ENCODE measurements at places on chromosomes 3 and 15.
A peak's percentile ranks its signal among the peaks of the same experiment; 100 is the strongest.

DNA sequence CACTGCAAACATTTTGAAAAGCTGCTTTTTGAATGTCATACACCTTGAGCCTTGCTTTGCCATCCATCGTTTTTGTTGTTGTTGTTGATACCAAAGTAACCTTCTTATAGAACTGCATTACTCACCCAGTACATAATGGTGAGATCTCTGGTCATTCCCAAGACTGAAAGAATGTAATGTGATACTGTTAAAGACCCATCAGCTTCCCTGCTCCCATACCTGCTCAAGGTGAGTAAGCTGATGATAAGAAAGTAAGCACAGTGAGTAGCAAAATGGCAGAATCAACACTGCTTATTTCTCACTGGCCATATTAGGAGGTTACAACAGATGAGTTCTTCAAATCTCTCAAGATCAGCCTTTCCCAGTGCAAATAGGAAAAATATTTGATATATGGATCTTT is 89.8 kb downstream of the CADPS start:
- no peak for DNase-seq

DNA sequence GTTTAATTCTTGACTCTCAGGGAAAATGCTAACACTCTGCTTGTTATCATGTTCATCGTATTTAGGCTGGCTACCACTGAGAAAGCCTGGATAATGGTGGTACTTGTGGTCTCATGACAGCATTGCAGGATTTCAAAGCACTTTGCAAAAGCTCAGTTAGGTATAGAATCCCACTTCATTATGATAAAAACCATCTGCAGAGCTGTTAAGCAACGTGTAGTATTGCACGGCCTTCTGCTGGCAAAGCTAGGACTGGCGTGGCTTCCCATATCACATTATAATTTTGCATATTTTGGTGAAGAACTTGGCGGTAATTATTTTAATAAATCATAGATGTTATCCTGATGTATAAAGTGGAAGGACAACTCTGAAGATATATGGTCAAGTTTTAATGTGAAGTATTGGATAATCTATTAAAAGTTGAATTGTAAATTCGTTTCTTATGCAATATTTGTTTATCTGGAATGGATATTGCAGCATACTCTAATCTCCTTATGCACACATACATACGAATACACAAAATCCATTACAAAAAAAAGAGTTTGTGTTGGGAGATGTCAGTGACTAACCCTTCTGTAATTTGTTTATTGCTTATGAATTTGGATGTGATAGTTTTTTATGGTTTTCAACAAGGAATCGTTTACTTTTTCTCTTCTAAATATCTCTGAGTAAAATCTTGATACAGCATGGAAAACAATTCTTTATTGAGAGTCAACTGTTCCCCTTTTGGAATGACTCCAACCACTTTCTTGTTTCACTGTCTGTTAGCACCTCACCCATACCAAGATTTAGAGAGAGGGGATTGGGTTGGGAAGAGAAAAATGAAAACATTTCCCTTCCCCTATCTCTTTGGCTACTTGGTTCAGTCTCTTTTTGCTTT is 9.2 kb downstream of the RAB8B start:
- DNase-seq: no peak

DNA sequence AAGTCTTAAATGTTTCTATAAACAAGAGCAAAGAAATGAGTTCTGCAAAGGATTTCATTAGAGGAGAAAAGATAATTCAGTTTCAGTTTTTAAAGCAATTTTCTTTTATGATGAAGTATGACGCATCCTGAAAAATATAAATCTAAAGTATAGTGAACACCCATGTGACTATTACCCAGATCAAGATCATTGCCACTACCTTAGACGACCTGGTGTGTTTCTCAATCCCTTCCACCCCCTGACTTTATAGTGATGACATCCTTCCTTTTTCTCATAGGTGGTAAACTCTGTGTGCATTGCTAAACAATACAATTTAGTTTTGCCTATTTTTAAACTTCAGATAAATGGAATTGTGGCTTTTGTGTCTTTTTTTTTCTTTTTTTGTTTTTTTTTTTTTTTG is 8.4 kb downstream of the STT3B start:
- no peak for DNase-seq

DNA sequence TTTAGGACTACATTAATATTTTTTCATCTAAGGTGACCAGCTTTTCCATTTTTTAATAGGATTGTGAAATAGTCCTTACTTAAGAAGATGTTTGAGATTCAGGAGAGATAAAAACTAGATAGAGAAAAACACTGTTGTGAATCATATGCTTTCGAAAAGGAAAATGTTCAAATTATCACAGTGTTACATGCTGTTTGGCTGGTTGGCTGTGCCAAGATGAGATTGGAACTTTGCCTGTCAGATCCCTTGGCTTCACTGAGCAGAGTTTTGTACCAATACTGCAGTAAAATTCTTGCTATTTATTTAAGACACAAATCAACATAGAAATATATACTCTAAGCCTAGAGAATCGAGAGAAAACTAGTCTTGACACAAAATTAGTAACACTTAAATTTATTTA is 117.2 kb downstream of the OXSM start:
- DNase-seq: no peak

GRCh38 chr3:132787616-132788300 is 65.5 kb upstream of the NPHP3 start:
- DNase-seq: peak; percentile 3

- DNase-seq: no peak
Observed at GRCh38 chr15:101641894-101642293, 10.3 kb downstream of the TM2D3 start.

DNA sequence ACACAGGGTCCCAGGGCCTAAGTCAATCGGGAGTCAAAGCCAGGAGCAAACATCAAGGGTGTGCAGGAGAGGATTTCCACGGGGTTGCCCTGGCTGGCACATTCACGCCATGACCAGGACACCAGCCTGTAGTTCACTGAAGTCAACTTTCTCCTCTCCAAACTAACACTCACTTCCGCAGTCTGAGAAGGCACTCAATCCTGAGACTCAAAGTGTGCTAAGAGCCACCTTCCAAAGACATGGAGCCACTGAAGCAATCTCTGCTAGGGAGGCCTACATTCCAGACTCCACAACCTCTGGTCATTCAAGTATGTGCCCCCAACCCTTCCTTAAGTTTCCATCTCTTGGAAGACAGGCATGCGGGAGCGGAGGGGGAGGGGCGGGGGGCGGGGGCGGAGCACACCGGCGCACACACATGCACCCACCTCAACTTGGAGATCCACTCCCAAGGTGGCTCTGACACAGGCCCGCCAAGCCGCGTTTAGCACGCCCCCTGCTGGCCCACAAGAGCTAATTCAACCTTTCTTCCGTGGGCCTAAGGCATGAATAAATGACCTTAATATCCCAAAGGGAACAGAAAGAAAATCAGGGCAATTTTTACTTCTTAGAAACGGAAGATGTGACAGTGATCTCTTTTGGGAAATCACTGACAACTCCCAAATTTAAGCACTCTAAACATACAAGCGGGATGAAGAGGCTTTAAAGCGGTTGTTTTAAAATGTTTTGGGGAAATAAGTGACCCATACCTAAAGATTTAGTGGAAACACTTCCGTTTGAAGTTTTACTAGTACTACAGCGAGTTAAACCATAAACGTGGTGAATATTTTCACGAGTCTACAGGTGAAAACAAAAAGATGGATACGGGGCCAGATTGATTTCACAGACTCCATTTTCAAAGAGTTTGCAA is 162.5 kb upstream of the CHRNA7 start:
- DNase-seq: peak; percentile 1

- DNase-seq: no peak
Observed at GRCh38 chr15:100190675-100191074, 151.1 kb downstream of the ADAMTS17 start.

GRCh38 chr3:73467211-73467610 is 157.5 kb downstream of the PDZRN3 start:
- DNase-seq: no peak

DNA sequence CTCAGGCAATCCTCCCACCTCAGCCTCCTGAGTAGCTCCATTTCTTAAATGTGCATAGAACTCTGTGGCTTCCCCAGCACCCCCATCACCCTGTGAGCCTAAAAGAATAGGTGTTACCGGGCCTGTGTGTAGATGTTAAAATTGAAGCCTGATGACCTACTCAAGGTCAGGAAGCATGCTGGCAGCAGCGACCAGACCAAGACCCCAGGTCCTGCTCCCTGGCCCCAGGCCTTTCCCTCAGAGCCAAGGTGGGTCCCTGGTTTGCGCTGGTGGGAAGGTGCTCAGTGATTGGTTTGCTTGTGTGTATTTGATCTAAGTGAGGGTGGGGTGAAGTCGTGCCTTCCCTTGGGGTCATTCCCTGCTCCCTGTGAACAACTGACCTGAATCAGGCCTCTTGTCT is 18.4 kb upstream of the CRABP1 start:
- no peak for DNase-seq

DNA sequence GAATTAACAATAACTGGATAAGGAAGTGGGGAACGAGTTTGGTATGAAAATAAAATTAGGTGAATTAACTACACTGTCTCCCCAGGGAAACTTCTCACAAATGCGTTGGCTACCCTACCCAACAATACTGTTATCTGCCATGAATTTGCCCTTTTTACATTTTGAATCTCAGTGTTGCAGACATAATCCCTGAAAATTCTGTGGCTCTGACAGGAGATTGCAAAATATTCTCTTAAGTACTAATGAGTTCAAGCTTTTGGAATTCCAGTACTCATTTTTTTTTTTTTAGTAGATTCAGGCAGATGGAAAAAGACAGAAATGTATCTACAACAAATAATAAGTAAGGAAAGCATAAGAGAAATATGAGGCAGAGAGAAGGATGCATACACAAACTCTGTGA is 332.6 kb downstream of the LSAMP start:
- no peak for DNase-seq

- DNase-seq: no peak
Observed at GRCh38 chr3:42493798-42494151, 8.7 kb upstream of the VIPR1 start.

DNA sequence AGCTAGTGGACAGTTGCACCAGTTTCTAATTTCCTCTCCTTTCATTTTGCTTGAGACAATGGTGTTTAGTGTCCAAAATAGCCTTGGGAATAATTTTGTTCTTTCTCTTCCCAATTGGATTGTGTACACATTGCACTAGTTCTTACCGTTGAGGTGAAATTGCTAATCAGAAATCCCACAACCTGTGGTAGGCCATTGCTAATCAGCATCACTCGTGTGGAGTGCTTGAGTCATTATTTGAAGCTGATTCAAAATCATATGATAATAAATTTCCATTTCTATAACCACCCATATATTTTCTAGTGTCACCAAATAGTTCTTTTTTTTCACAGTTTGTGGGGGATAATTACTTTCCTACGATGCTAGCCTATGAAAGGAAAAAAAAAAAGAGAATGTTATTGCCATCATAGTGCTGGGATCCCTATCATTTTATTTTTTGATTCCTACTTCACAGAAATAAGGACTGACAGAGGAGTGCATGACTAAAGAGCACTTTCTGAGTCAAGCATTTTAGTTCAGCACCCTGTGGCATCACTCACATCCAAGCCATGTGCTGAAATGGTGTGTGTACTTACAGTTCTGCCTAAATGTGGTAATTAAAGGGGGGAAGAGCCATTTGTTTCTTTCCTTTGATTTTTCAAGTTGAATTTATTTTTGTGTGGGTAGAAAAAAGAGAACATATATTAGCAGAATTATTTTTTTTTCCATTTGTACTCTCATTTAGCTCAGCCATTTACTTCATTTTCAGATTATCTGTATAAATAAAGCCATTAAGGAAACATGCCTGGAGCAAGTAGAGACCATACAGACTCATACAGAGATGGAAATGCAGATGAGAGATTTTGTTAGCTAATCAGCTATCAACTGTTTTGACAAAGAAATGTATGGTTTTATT is 108.0 kb upstream of the MEIS2 start:
- DNase-seq: no peak

- DNase-seq: no peak
Observed at GRCh38 chr3:153165261-153165681, 3.2 kb downstream of the RAP2B start.

GRCh38 chr3:188296761-188297612 is 143.0 kb downstream of the LPP start:
- DNase-seq: peak; percentile 85

GRCh38 chr3:172646439-172647015 is 64.3 kb downstream of the NCEH1 start:
- DNase-seq: peak; percentile 70

DNA sequence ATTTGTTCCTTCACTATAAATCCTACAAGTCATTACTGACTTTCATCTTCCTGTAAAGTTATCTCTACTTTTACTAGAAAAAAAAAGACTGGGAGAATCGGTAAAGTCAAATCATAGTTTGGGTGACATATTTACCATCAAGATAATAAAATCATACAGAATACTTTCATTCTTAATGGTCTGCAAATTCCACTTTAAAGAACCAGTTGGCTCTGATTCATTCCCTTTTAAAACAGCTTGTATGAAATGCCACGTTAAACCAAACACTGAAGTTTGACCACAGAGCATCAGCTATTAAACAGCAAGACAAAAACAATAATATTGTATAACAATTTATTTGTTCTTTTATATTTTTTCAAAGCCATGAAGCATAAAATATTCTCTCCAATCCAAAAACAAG is 100.7 kb downstream of the FBN1 start:
- DNase-seq: no peak

DNA sequence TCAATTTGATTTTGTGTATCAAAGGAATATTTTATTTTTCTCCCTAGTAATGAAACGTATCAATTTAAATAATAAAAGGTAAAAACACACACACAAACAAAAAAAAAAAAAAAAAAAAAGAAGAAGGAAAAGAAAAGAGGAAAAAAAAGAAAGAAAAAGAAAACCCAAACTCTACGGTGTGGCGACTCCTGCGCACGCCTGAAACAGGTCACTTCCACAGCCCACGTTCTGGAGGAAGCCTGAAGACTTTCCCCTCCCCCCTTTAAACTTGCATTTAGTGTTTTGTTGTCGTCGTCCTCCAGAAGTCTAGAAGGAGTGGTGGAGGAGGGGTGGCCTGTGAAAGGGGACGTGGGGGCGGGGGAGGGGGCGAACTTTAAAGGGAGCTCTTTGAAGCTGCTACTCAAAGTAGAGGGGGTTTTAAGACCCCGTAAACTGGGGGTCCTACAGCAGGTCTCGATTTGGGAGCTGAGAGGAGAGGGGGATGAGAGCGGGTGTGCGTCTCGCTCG is 2.3 kb upstream of the TLE3 start:
- DNase-seq: no peak

DNA sequence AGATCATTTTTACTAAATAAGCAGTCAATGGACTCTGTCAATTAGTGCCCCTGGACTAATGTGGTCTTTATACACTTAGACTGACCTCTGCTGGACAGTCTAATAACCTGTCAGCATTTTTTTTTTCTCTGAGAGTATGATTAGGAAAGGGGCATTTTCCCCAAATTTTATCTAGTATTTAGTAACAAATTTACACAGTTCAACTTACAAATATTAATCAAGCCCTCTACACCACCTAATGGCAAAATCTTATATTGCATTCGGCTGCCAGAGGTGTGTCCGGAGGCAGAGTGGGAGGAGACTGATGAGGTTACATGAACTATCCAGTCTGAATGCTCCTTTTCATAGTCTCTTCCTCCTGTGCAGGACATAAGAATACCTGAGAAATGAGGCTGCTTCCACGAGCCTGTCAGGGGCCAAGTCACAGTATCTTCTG is 36.0 kb upstream of the COLQ start:
- peak; percentile 68 for DNase-seq
